ENCODE measurements at places on chromosomes 13 and 19.

- DNase-seq = peak; percentile 52
These were observed 9.4 kb downstream of the OPA3 start for GRCh38 chr19:45575216-45575615.

- DNase-seq = peak; percentile 54
These were observed 12.4 kb downstream of the MAST3 start for GRCh38 chr19:18109733-18110608.

- no peak for DNase-seq
These were observed 51.8 kb upstream of the GPI start for GRCh38 chr19:34313188-34313587.

DNA sequence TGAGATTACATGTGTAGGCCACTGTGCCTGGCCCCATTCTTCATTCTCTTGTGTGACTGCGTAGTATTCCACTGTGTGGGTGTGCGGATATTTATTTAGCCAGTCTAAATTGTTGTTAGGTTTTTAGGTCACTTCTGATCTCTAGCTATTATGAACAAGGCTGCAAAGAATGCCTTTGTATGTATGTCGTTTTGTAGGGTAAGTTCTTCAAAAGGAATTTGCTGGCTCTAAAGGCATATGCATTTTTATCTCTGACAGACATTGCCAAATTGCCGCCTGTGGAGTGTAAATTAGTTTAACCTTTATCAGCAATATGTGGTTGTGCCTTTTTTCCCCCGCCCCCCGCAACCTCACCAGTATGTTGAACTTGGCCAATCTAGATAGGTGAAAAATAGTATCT is 30.3 kb upstream of the EHD2 start:
- no peak for DNase-seq

GRCh38 chr13:38897521-38897920 is 93.1 kb downstream of the STOML3 start:
- DNase-seq = no peak

GRCh38 chr13:52001120-52001731 is 10.0 kb downstream of the ATP7B start:
- DNase-seq = peak; percentile 15

DNA sequence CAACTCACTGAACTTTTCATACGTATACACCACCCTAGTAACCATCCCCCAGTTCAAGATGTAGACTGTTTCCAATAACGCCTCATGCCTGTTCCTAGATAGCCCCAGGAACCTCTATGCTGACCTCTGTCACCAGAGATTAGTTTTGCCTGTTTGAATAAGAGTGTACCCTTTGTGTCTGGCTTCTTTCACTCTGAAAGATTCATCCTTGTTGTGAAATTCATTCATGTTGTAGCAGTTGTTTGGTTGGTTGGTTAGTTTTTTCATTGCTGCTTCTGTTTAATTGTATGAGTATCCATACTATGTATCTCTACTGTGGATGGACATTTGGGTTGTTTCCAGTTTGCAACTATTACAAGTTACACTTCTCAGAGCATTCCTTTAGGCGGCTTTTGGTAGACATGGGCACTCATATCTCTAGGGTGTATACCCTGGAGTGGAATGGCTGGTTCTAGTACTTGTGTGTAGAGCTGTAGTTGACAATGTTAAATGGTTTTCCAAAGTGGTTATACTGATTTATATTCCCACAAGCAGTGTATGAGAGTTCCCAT is 1.6 kb downstream of the RNASEH2B start:
- DNase-seq = peak; percentile 14

GRCh38 chr13:46206143-46206542 is 5.6 kb upstream of the LRRC63 start:
- no peak for DNase-seq

- DNase-seq = no peak
These were observed 52.7 kb upstream of the RFXAP start for GRCh38 chr13:36766295-36766694.

DNA sequence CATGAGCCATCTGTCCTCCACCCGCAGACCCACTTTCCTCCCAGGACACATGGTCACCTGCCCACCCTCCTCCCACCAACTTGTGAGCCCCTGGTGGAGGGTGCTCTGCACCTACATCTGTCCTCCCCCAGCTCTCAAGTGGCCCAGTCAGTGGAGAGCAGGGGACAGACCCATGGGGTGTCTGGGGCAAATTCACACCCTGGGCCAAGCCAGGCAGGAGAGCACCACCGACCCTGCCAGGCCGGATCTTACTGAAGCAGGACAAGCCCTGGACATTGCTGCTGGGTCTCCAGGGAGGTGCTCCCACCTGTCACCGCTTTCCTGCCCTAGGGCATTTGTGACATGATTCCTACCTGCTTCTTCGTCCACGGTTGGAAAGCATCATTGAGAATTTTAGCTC is 221.6 kb downstream of the TUBA3C start:
- DNase-seq = no peak

DNA sequence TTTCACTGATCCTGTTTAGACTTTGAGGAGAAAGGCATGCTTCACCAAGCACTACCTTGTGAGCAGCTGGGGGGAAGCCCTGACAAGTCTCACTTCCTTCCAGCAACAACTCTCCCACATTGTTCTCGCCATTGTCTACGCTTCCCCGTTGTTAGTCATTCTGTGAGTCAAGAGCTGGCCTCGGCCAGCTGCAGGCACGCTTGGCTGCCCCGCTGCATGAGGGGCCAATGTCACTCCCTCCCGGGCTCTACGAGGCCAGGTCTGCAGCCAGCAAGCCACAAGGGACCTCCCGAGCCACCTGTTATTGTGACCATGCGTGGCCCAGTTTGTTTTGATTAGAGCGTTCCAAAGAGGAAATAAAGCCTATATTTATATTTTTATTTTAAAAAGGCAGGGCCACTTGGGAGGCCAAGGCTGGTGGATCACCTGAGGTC is 220.9 kb downstream of the FOXO1 start:
- peak; percentile 8 for DNase-seq

DNA sequence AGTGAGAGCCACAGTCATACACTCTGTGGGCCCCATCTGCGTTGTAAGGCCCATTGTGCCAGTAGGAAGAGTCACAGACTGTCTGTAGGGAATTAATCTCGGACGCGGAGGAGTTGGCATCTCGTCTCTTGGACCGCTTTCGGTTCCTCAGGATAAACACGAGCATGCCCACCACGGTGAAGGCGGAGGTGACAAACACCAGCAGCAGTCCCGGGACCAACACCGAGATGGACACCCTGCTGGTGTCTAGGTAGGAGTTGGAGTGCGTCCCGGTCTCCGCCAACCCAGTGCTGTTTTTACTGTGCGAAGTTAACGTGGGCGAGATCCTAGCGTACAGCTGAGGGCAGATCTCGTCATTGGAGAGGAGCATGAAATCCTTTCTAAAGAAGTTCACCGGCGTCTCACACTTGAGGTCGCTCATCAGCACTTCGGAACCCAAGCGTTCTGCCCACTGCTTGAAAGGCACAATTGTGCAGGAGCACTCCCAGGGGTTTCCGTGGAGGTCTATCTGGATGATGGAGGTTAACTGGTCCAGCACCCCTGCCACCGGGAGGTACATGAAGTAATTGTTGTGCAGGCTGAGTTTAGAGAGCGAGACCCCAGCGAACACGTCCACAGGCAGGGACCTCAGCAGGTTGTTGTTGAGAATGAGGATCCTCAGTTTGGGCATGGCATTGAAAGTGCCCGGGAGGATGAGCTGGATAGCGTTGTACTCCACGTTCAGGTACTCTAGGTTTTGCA is 2.7 kb downstream of the SLITRK1 start:
- no peak for DNase-seq

GRCh38 chr13:55999709-56000108 is 1141.0 kb upstream of the PRR20A start:
- DNase-seq = peak; percentile 7

DNA sequence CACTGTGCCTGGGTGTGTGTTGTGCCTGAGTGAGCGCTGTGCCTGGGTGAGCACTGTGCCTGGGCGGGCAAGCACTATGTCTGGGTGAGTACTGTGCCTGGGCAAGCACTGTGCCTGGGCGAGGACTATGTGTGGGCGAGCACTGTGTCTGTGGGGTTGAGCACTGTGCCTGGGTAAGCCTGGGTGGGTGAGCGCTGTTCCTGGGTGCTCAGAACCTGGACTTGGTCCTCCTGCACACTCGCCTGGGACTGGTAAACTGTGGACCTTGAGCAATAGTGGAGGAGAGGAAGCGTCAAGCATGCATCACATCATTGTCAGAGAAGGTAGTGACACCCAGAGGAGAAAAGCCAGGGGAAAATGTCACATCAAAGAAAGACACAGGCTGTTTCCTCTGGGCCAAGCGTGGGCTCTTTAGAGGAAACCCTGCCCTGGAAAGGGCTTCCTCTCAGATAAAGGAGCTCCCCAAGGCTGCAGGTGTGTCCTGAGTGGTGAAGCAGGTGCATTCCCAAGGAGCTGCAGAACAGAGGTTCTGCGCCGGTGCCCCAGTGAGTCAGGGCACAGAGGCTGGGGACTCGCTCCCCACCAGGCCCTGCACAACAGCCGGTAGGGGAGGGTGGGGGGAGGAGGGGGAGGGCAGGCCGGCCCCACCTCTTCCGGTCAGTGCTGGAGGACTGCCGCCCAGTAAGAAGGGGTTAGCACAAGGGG is 141.2 kb downstream of the TEX29 start:
- DNase-seq = no peak

DNA sequence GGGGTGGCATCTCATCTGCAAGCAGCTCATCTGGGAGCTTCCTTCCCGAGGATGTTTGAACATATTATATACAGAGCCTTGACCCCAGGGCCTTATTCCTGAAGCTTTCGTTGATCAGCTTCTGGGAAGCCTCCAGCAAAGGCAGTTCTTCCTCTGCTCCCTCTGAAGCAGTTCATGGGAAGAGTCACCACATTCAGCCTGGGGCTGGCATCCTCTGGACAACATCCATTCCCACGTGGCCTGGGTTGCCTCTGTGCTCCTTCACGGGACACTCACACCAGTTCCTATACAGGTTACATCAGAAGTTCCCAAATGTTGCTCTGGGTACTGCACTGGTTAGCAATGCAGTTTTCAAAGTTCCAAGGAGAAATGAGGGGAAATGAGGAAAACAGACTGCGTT is 29.6 kb downstream of the COL4A2 start:
- DNase-seq = no peak

DNA sequence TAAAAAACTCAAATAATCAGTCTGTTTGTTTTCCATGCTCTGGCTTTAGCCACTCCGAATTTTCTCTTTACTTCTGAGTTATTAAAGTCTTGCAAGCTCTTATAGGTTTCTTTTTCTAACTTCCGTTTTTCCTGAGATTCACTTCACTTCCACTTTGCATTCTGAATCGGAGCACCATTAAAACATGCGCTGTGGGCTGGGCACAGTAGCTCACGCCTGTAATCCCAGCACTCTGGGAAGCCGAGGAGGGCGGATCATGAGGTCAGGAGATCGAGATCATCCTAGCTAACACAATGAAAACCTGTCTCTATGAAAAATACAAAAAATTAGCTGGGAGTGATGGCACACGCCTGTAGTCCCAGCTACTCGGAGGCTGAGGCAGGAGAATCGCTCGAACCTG is 357.9 kb downstream of the SLITRK6 start:
- no peak for DNase-seq

- DNase-seq = no peak
These were observed at the start of gene GAPDHS for GRCh38 chr19:35533201-35533821. GAPDHS (plus strand) TSS chr19:35533456; CDS start chr19:35533528, 72 bp downstream.

DNA sequence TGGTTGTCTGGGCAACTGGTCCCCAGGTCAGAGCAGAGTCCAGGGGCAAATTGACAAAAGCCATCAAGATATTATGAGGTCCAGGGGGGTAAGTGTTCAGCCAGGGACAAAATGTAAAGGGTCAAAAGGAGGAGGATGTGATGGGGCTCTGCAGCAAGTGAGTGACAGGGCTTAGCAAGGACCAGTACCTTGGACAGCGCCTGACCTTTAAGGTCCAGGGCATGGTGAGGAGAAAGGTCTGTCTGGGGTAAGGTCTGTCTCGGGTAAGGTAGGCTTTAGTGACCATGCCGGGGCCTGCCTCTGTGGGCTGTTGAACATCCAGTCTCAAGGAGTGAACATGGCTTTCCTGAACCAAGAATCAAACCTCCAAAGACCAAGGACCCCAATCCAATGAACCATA is 6.3 kb upstream of the ZNF358 start:
- peak; percentile 52 for DNase-seq

- no peak for DNase-seq
These were observed 14.7 kb upstream of the GRAMD1A start for GRCh38 chr19:34985249-34986022.

DNA sequence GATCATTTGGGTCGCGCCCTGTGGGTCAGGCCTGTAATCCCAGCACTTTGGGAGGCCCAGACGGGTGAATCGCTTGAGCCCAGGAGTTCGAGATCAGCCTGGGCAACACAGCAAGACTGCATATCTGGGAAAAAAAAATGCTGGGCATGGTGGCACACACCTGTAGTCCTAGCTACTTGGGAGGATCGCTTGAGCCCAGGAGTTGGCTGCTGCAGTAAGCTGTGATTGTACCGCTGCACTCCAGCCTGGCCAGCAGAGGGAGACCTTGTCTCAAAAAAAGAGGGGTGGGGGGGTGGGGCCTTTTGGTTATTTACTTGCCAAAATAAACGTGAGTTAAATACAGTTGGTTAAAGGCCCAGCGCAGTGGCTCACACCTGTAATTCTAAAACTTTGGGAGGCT is 9.8 kb upstream of the ZNF544 start:
- DNase-seq = peak; percentile 66

GRCh38 chr19:10981252-10981895 is 20.5 kb downstream of the SMARCA4 start:
- DNase-seq = no peak

DNA sequence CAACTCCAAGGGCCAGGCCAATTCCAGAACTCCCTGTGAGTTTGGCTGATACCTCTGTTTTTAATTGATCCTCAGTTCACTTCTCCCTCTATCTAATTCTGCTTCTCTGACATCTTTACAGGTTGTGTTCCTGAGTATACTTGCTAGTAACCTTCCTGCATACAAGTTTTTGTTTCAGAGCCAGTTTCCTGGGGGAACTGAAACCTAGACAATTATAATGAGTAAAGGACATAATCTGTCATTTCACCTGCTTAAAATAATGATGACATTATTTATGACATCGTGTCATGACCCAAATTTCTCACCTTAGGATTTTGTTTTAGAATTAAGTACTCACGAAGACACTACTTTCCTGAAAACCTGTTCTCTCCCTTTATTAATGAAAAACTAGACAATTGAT is 12.5 kb upstream of the MYCBP2 start:
- DNase-seq = peak; percentile 63

Data from RPMI8226 (cell line).